ENCODE measurements at places on chromosomes 5 and 9.

- no peak for DNase-seq
Measured at GRCh38 chr9:38009990-38010389, 59.0 kb downstream of the SHB start.

- no peak for DNase-seq
Measured at GRCh38 chr5:141713616-141714309, 31.7 kb upstream of the ARAP3 start.

DNA sequence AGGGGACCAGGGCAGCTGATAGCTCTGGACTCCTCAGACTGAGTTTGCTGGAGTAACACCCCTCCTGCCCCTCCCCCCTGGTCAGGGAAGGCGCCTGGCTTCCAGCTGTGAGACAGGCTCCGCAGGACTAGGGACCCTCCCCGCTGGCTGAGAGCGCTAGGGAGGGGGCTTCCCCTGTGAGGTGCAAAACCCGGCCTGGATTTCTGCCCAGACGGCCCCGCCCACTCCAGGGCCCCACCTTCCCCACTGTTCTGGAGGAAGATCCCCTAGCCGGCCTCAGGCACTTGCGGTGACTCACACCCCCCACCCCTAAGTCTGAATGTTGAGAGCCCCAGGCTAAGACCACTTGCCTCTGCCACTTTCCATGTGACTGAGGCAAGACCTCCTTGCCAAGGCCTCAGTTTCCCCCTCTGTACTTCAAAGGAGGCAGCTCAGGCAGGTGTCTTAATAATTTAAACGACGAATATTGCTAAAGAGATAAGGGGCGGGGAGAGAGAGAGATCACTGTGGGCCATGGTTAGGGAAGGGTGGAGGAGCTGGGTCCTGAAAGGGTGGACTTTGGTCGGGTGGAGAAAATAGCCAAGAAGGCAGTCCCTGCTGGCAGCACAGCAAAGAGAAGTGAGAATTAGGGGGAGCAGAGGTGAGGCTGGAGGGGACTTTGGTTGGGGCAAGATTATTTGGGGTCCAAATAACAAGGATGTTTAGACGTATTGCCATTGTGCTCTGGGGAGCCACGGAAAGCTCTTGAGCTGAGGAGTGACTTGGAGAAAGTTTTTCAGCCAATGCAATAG lies 1.0 kb upstream of the DAB2IP start:
- peak; percentile 7 for DNase-seq

DNA sequence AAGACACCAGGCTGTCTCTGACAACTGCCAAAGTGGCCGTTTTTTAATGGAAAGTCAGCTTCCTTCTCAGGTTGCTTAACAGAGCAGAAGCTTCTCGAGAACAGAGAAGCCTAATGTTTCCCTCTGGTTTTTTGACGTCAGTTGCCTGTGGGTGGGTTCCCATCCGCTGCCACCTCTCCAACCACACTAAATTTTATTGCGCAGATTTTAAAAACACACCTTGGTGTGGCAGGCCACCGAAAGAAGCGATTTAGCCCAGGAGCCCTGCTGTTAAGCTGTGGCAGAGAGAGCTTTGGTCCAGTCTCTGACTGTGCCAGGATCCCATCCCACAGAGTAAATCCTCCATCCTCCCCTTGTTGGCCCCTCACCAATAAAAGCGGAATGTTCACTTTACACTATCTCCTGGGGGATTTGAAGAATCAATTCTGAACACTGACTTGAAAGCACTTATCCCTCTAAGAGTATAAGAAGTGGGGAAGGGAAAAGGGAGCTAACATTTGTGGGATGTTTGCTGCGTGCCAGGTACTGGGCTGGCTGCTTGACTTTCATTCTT lies 181.6 kb downstream of the AOPEP start:
- DNase-seq, result no peak

DNA sequence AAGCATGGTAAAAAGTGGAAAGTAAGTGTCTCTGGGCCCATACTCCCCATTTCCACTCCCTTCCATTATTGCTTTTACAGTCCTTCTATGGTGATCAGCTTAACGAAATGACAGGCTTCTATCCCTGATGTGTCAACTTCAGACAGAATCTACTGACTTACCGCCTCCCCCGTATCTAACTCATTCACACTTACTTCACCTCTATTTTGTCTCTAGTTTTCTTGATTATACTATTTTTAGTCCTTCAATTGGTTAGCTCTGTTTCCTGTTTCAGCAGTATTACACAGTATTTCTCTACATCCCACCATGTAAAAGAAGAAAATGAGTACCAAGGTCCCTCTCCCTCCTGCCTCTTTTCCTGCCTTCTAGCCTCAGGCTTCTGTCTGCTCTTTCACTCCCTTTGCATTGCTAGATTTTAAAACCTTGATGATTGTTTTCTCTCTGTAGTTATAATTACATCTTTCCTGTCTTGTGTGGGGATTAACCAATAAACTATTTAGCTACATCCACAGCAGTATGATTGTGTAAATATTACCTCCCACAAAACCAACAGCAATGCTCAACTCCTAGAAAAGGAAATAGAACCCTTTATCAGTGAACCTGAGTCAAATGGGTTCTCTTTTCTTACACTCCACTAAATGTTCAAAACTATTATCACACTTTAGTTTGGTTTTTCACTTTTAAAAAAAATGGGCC lies 53.4 kb downstream of the GNAQ start:
- DNase-seq, result no peak

GRCh38 chr9:133932633-133933032 lies 59.5 kb downstream of the VAV2 start:
- no peak for DNase-seq

DNA sequence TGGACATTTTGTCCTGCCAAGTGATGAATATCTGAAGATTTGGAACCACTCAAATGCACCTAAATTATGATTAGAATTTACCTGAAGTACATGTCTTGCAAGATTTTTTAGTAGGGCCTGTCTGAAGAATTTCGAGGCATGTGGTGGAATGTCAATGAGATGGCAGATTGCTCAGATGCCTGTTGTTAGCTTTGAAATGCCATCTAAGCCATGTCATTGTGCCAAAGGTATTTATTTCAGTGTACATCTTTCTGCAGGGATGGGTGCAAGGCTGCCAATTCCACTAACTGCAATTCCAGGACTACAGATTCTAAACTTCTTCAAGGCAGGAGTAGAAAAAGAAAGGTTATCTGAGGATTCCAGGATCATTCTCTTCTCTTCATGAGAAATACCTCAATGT lies 9.1 kb upstream of the GNAQ start:
- no peak for DNase-seq

DNA sequence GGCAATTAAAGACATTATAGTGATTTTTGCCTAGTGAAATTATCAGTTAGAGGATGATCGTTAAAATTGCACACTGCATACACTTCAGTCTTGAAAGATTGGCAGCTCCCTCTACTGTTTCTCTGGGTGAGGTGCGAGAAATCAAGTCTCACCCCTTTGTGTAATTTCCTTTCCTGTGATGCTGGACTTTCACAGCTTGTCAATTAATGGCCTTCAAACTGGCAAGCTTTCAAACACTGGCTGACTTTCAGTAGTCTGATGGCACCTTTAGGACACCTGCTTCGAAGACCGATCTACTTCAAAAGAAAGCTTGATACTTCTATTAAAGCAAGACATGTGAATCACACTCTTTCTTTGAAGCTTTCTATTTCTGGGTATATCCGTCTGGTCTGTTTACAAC lies 706.7 kb upstream of the PTPRD start:
- no peak for DNase-seq

GRCh38 chr9:33750839-33751339 lies 44.5 kb upstream of the PRSS3 start:
- DNase-seq, result no peak

- DNase-seq, result no peak
Measured at GRCh38 chr9:12853051-12853450, 78.2 kb downstream of the LURAP1L start.

DNA sequence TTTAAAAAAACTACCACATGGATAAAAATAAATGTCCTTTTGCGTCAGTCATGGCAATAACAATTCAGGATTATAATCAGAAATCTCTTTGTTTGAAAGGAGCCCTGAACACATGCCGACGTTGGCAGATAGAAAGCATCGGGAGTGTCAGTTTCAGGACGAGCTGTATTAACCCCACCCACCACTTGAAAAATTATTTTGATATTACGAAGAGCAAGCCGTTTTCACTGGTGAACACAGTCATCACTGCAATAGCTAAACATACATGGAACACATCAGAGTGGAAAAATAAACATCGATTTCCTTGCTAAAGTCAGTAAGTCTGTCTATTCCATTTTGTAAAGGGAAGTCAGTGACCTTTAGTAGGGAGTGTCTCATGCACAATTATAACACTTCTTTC lies 266.4 kb upstream of the FBXL7 start:
- DNase-seq, result no peak

- DNase-seq, result no peak
Measured at GRCh38 chr5:158265931-158266700, 407.2 kb upstream of the CLINT1 start.

GRCh38 chr9:94166976-94167346 lies 82.7 kb downstream of the PTPDC1 start:
- DNase-seq, result no peak

GRCh38 chr9:4842734-4843133 lies 50.0 kb downstream of the RCL1 start:
- no peak for DNase-seq

- no peak for DNase-seq
Measured at GRCh38 chr5:166881802-166882201, 1409.6 kb upstream of the WWC1 start.

- DNase-seq, result no peak
Measured at GRCh38 chr5:9833871-9834270, 203.7 kb upstream of the TAS2R1 start.

DNA sequence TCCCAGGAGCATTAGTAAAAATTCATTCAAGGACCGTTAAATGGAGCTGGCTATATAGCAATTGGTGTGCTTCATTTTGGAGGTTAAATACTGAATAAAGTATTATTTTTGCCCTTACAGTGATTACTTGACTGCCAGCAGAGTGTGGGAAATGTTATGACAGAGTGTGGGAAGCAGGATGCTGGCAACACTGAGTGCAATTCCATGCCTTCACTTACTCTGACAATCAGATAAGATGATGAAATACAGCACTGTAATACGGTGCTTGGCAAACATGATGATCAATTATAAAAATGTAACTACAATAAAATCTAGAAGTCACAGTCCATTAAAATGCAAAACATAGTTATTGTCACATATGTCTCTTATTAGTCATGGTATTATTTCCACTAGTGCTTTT lies 651.3 kb downstream of the PTPRD start:
- DNase-seq, result no peak

DNA sequence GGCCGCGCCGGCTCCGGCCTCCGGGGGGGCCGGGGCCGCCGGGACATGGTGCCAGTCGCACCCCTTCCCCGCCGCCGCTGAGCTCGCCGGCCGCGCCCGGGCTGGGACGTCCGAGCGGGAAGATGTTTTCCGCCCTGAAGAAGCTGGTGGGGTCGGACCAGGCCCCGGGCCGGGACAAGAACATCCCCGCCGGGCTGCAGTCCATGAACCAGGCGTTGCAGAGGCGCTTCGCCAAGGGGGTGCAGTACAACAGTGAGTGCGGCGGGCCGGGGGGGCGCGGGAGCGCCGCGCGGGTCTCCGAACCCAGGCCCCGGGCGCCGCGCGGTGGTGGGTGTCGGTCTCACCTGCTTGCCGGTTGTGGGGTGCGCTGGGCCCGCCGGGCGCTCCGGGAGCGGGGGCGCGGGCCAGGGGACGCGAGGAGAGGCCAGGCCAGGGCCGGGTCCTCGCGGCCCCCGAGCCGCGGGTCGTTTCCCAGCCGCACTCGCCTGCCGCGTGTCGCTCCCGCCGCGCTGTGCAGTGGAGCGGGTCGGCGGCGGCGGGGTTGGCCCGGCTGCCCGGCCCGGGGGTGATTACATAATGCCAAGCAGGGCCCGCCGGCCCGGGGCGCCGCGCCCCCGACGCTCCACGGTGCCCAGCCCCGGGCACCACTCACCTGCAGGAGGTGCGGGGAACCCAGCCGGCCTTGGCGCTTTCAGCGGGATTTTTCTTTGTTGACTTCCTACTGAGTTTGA lies 492 bp downstream of the RABL6 start:
- no peak for DNase-seq

Measured in stimulated activated CD4-positive, alpha-beta T cell treated with anti-CD3 and anti-CD28 coated beads, Interleukin-4, amount 100 ng/mL, for 48 hours (primary cell).